Islet precursor cell (in vitro differentiated cells): ENCODE measurements at places on chromosomes 11 and 22.

GRCh38 chr11:36449561-36450096 is 60.4 kb downstream of the TRAF6 start:
- DNase-seq = peak; percentile 26

GRCh38 chr11:3834664-3835461 is 5.9 kb downstream of the RHOG start:
- DNase-seq = no peak

- peak; percentile 92 for DNase-seq
Measured at GRCh38 chr22:45263463-45264269, 21.1 kb upstream of the UPK3A start.

- peak; percentile 88 for DNase-seq
Measured at GRCh38 chr11:32334822-32335221, 100.5 kb downstream of the WT1 start.

- DNase-seq = no peak
Measured at GRCh38 chr11:64339754-64340408, at the start of gene CCDC88B. CCDC88B (plus strand) TSS chr11:64340204; CDS start chr11:64340267, 63 bp downstream.

- no peak for DNase-seq
Measured at GRCh38 chr11:95378111-95378510, 147.1 kb upstream of the SESN3 start.

DNA sequence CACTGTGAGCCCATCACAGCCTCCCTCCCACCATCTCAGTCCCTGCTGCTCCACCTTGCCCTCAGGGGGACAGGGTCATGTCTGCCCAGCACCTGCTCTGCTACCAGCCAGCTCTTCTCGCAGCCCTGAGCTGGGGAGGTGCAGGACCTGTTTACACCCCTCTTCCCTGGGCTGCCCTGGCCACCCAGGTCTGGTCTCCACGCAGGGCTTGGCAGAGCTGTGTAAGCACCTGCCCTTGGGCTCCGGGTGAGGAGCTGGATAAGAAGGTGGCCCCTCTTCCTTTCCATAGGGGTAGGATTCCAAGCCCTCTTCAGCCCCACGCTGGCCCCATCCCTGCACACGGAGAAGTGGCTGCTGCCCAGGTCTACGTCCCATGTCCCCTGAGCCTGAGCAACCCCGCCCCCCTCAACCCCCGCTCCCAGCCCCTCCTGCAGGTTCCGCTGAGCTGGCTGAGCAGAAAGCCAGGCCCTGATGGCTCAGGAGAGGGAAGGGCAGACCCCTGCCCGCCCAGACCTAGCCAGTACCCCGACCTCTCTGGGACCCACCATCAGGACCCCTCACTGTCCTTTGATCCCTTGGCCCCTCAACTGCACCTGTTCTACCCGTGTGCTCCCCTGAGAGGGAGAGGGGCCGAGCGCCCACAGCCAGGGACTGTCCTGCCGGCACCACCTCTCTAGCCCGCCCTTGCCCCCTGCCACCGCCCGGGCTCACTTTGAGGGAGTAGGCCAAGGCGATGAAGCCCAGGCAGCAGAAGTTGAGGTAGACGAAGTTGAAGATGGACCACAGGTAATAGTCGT is 3.2 kb downstream of the IFITM10 start:
- peak; percentile 48 for DNase-seq

DNA sequence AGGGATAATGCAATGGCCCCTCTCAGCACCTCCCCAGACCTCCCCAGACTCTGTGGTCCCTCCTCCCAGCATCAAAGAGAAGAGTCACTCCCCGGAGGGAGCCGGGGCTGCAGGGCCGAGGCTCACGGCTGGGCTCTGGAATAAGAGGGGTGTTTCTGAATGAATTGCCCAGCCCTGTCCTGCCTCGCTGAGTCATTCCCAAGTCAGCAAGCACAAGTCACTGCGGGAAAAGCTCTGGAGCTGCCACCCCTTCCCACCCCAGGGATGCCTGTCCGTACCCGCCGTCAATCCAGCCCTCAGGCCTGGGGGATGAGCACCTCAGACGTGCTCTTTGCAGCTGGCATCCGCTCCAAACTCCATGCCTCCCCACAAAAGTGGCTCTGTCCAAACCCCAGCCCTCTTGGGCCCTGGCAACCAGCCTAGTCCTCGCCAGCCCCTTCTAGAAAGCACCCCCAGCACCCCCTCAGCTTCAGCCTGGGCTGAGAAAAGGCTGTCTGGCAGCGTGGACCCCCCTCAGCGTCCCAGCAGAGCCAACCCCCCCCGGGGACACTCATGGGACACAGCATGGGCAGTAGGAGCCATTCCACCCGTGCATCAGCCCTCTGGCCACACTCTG is 22.7 kb downstream of the CELSR1 start:
- DNase-seq = peak; percentile 89

DNA sequence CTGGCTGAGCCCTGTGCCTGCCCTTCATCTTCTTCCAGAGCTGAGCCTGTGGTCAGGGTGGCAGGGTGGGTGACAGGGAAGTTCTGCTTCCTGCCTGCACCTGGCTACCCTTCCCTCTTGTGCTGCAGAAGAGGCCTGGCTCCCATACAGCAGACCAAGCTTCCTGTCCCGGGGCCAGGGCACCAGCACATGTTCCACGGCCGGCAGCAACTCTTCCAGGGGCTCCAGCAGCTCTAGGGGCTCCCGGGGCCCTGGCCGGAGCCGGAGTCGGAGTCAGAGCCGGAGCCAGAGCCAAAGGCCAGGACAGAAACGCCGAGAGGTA is 15.0 kb downstream of the ROBO3 start:
- DNase-seq = peak; percentile 45

DNA sequence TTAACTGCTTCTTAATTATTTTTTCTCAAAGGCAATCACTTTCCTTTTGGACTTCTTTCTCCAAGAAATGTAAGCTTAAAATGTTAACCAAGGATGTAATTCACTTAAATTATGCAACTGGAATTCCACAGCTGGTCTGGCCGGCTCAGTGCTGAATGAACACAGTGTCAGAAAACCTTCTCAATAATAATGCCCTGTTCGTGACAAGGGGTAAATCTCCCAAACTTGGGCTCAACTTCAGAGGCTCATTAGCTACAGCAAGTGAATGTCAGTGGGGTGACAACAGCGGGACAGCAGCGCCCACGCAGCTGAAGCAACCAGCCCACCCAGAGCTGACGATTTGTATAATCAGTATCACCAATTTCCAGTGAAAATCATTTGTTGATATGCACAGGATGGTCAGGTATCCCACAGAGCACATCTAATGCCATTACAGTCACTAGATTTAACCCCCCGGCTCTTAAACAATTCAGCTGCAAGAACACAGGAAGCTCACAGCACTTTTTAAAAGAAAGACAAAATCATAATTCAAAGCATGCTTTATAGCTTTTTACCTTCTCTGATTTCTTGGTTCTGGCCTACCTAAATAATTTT is 704.8 kb downstream of the DLG2 start:
- DNase-seq = no peak

GRCh38 chr11:80109652-80110051 is 668.8 kb upstream of the TENM4 start:
- no peak for DNase-seq

GRCh38 chr11:7307836-7308235 is 56.1 kb downstream of the SYT9 start:
- DNase-seq = no peak

- no peak for DNase-seq
Measured at GRCh38 chr22:39771486-39771885, 122.1 kb downstream of the ENTHD1 start.

- DNase-seq = no peak
Measured at GRCh38 chr11:119110439-119110838, 3.3 kb downstream of the C2CD2L start.

DNA sequence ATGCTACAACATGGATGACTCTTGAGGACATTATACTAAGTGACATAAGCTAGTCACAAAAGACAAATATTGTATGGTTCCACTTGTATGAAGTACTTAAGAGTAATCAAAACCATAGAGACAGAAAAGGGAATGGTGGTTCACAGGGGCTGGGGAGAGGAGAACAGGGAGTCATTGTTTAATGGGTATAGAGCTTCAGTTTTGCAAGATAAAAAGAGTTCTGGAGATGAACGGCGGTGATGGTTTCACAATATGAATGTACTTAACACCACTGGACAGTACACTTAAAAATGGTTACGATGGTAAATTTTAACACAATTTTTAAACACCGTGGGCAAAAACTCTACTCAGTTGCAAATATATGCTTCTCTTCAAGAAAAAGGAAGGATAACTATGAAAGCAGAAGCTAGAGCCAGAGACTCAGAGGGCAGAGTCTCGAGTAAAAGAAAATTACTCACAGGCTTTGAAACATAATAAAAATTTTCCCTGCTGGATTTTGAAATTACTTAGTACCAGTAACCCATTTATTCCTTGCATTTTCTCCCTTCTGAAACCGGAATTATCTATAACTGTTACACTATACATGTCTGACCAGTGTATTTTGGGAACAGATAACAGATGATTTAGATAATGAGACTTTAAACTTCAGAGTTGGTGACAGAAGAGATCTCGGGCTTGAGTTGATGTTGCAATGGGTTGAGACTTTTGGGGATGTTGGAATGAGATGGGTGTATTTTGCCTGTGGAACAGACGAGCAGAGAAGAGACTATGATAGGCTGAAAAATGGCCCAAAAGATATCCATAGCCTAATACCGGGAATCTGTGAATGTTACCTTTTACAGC is 15.0 kb downstream of the MRTFA start:
- no peak for DNase-seq

- no peak for DNase-seq
Measured at GRCh38 chr11:130588471-130588870, 140.0 kb downstream of the ADAMTS15 start.

- peak; percentile 71 for DNase-seq
Measured at GRCh38 chr11:61814247-61814957, 2.4 kb downstream of the FADS1 start.

- DNase-seq = no peak
Measured at GRCh38 chr11:123362186-123362585, 67.9 kb upstream of the GRAMD1B start.

- peak; percentile 57 for DNase-seq
Measured at GRCh38 chr11:95327273-95327948, 96.4 kb upstream of the SESN3 start.
